ENCODE measurements at places on chromosomes 5 and 9.
A peak's percentile ranks its signal among the peaks of the same experiment; 100 is the strongest.

GRCh38 chr5:32419791-32420190 lies 24.7 kb downstream of the ZFR start:
- no peak for DNase-seq

DNA sequence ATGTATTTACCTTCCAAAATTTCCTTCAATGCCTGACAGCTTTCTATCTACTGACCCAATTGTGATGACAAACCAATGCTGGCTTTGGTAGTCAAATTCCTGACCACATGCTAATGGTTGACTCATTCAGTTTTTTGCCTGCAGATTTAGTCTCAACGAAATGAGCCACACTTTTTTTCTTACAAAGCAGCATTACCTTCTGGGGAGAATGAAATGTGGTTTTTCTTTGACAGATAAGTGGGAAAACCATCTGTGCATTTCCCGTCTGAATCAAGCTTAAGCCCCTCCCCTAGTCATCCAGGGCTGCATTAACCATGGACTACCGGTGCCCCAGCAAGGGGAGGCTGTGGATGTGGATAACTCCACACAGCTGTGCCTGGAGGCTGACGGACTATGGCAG lies 99.6 kb upstream of the TAF11L2 start:
- DNase-seq, result no peak

DNA sequence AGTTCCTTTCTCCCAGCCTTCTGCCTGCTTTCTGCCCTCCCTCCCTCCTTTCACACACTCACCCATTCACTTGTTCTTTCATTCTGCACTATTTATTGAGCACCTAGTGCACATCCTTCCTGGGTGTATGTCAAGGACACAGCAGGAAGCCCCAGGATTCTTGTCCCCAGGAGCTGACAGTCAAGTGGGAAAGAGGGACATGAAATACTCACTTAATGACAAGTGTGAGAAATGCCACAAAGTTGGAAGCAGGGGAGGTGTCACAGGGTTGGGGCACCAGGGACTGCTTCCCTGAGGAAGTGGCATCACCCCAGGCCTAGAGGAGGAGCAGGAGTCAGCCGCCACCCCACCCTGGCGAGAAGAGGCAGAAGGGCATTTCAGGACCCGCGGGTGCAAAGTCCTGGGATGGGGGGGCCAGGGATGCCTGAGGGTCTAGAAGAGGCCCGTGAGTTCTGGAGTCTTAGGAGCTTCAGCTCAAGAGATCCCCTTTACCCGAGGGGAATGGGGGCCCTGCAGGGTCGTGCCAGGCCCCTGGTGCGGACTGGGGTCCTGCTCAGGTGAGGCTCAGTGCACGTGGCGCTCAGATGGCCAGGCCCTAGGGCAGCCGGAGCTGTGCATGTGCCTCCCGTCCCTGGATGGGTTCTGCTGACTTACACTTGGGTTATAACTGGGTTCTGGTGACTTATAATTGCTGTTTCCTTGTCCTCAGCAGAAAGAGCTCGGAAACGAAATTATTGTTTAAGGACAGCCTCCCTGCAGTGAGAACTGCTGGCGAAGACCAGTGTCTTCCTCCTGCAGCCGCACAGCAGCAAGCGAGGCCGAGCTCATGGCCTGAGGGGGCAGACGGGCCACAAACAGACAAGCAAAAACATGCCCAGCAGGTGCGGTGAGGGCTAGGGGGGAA lies 16.9 kb upstream of the LAMC3 start:
- no peak for DNase-seq

GRCh38 chr5:149268928-149269557 lies 2.6 kb upstream of the AFAP1L1 start:
- DNase-seq, result no peak

DNA sequence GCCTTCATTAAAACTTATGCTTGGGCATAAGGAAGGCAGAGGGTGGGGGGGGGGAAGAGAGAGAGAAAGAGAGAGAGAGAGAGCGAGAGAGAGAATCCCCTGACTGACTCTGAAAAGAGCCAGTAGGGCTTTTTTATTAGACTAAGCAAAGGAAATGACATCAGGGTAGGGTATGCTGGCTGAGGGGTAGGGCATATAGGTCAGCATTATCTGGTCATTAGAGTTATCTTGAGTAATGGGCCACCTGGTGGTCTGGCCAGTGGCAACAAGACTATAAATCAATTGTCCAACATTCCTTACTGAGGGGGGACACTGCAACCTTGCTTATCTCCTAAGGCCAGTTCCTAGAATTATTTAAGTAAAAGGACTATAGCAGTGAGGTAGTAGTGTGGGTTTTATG lies 67.2 kb downstream of the TSSK1B start:
- no peak for DNase-seq

DNA sequence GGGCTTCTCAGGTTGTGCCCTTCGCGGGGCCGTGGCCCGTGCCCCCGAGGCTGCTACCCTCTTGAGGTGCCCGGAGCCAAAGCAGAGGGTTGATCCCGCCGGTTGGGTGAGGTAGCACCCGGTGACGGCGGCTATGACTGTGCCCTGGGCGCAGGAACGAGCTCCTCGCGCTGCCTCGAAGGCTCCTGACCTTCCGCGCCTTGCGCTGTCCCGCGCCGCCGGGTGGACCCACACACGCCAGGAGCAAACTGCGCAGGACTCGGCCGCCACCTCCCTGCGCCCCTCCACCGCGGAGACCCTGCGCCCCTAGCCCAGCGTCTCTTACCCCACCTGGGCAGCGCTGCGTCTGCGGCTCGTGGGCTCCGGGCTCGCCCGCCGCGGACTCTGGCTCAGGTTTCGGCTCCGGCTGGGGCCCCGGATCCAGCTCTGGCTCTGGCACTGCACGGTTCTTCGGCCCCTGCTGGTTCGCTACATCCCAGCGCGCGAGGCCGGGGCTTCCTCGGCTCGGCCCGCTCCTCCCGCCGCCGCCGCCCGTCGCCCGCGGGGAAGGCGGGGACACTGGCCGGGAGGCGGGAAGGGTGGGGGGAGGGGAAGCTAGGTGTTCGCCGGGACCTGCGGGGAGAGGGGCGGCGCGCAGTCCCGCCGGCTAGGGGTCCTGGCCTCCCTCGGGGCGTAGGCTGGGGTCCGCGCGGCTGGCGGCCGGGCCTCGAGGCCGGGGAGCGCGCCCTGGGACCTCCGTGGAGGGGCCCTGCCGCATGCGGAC lies 5.4 kb upstream of the PITX1 start:
- DNase-seq, result no peak

GRCh38 chr9:109781086-109781485 lies 1.1 kb downstream of the PALM2AKAP2 start:
- DNase-seq, result no peak

GRCh38 chr5:115869256-115869795 lies 27.6 kb downstream of the AP3S1 start:
- no peak for DNase-seq

- DNase-seq, result no peak
Measured at GRCh38 chr9:5004481-5004880, 19.4 kb downstream of the JAK2 start.

DNA sequence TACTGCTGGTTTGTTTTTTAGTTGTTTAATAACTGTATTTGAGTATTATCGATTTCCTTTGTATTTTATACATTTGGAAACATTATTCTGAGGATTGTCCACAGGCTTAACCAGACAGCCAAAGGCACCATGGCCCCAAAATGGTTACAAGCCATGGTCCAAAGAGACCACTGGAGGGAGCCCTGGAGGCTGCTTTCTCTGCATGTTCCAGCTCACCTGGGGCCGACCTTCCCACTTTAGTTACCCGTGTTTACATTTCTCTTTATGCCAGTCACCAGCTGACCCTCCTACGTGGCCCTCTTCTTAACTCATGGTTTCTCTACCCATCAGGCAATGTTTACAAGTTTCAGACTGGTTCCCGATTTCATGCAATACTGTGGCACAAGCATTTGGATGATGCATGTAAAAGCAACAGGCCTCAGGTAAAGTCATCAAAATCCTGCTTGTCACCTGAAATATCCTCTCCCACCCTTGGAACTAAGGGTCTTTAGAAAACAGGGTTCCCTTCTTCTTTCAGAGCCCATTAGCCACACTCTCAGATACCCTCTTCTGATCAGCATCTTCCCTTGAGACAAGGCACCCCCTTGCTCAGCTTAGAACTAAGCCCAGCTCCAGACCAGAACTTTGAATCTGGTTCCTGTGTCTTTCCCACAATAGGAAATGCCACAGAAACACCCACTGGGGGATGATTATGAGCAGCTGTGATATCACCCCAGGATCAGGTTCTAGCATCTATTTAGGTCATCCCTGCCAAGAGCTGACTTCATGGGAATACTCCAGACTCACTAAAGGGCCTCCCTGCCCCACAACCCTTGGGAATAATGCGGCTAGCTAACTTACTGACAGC lies 49.9 kb upstream of the GARNL3 start:
- DNase-seq, result peak; percentile 60

GRCh38 chr5:76469656-76470290 lies 66.7 kb downstream of the IQGAP2 start:
- DNase-seq, result no peak

DNA sequence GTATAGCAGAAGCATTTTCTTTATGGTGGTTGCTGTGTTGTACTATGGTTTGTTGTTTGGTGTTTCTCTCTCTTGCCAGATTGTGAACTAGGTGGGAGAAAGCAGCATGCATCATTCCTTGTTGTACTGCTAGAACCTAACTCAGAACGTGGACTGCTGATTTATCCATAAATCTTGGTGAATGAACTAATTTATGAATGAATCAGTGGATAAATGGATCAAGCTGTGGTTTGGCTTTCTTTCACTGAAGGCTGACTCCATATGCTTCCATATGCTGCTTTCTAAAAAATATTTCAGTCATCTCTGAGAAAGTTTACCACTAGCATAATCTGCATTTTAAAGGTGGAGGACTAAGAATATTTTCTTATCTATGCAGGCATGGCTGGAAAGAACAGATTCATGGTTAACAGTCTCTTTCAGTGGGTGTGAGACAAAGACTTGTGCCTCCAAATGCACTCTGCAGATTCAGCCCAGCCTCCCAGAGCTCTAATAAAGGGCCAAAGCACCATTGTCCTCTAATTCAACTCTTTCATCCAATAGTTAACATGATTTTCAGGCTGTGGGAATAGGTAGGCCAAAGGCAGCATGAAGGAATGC lies 237.7 kb downstream of the SH3GL2 start:
- no peak for DNase-seq

GRCh38 chr9:86925686-86926085 lies 21.6 kb downstream of the GAS1 start:
- DNase-seq, result no peak

GRCh38 chr9:136994888-136995230 lies 1.5 kb downstream of the CLIC3 start:
- DNase-seq, result no peak

- no peak for DNase-seq
Measured at GRCh38 chr9:89493671-89494070, 4.2 kb downstream of the SEMA4D start.

GRCh38 chr9:133421615-133422542 lies at the start of gene ADAMTS13:
ADAMTS13 (plus strand) TSS chr9:133422367; CDS start chr9:133422444, 77 bp downstream.
- no peak for DNase-seq
